ENCODE measurements at places on chromosomes 6 and 20.

DNA sequence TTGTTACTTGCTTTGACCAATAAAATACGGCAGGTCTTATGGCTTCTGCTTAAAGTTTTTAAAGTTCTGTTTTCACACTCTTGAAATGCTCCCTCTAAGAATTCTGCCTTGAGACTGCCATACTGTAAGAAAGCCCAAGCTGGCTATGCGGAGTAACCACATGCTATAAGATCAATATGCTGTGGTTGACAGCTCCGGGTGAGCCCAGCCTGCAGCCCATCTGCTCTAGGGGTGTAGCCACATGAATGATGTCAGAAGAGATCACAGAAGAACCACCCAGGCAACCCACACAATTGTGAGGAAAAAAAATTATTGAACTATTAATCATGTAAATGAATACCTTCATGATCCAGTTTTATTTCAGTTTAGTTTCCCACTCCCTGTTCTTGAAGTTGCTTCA, 26.1 kb upstream of the SH3BGRL2 start:
- DNase-seq: no peak

GRCh38 chr6:114580882-114581281, 238.1 kb upstream of the HS3ST5 start:
- no peak for DNase-seq

GRCh38 chr20:4795394-4795793, 73.7 kb downstream of the PRND start:
- no peak for DNase-seq

GRCh38 chr6:10534419-10534762, 13.2 kb downstream of the GCNT2 start:
- DNase-seq: no peak

DNA sequence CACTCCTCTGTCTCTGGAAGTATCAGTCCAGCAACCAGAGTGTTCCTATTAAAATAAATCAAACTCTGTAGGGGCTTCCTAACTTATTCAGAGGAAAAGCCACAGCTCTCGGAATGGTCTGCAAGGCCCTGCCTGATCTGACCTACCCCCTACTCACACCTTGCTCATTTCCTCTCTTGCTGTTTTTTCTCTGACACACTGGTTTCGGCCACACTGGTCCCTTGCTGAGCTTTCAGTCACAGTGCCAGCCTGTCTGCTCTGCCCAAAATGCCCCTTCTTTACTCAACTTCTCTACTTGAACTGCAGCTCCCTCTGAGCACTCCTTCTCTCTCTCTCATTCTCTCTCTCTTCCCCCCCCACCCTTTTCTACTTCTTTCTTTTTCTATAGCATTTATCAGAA, 430.2 kb downstream of the UTRN start:
- DNase-seq: no peak

GRCh38 chr6:143843677-143843999, 500 bp downstream of the LTV1 start:
- DNase-seq: no peak

- DNase-seq: no peak
These were observed 2.9 kb upstream of the FNDC11 start for GRCh38 chr20:63551068-63551467.

GRCh38 chr6:90870561-90870960, 283.7 kb upstream of the MAP3K7 start:
- no peak for DNase-seq

DNA sequence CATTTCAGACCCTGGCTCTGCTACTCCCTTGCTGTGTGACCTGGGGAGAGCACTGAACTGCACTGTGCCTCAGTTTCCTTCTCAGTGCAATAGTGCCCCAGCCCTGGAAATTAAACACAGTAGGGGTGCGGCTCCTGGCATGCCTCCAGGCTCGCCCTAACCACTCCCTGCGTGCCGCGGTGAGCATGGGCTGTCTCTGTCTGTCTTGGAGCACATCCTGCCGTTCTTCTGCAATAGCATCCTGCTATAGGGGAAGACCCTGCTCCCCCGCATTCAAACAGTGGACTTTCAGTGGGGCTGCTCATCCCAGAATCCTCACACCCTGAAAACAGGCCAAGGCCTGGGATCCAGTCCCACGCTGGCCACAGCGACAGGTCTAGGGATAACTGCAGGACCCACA, 129.5 kb downstream of the FOXC1 start:
- DNase-seq: no peak

Measured in activated CD8-positive, alpha-beta memory T cell treated with anti-CD3 and anti-CD28 coated beads for 1 hour (primary cell).